ENCODE measurements at places on chromosomes 3 and 15.

DNA sequence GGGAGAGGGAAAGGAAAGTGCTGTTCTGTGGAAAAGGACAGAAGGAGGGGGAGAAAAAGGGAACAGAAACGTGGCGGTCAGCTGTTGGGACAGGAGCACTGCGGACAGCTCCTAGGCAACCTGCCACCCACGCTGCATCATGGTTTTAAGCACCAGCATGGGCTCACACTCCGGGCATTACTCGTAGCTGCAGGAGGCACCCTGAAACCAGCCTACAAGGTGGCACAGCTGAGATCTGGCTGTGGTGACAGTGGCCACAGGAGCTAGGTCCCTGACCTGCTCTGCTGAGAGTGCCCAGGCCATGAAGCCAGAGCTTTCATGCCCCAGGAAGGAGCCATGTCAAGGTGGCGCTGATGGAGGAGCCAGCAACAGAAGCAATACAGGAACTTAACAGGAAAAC is 161.4 kb upstream of the ST8SIA2 start:
- DNase-seq: no peak

DNA sequence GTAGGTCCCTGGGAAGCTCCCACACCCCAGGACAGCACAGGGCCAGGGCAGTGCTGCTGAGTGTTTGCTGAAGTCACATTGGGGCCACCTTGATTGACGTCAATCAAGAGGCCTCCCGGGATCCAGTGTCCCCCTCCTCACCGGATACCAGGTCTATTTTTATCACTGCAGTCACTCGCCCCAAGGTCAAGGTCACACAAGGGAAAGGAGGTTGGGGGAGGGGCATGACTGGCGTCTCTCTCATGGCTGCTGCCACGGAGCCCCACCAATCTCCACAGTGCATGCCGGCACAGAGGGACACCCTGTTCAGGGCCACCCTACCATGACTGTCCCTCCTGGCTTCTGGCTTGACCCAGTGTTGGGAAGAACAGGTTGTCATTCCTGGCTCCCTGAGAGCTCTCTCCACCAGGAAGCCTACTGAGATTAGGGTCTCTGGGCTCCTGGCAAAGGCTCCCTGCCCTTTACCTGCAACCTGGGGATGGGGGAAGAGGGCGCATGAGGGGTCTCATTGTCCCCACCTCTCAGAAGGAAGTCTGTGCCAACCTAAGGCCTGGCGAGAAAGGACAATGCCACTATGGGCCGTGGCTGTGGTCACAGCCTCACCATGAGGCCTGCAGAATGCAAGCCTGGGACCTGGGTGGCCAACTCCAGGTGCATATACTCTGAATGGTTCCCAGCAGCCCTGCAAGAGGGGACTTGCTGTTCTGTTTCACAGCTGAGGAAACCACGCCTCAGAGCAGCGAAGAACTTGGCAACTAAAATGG is 1.5 kb downstream of the MYL3 start:
- no peak for DNase-seq

- DNase-seq: no peak
Measured at GRCh38 chr15:95278532-95279245, 1047.3 kb downstream of the MCTP2 start.

DNA sequence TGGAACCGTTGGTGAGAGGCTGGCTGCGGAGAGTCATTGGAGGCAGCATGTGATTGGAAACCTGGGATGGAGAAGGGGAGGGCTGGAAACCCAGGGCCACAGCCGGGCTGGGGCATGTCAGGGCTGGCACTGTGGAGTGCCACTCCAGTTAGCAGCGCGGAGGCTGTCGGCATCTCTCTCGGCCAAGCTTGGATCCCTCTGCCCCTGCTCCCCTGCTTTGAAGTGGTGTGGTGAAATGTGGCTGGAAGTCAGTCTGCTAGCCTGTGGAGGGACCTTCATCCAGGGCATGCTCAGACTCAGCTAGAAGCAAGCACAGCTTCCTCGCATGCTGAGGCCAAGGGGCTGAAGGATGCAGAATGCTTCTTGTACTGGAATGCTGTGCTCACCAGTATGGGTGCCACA is 13.5 kb downstream of the SLCO3A1 start:
- no peak for DNase-seq
